ENCODE measurements at places on chromosomes 6 and 20.
A peak's percentile ranks its signal among the peaks of the same experiment; 100 is the strongest.

DNA sequence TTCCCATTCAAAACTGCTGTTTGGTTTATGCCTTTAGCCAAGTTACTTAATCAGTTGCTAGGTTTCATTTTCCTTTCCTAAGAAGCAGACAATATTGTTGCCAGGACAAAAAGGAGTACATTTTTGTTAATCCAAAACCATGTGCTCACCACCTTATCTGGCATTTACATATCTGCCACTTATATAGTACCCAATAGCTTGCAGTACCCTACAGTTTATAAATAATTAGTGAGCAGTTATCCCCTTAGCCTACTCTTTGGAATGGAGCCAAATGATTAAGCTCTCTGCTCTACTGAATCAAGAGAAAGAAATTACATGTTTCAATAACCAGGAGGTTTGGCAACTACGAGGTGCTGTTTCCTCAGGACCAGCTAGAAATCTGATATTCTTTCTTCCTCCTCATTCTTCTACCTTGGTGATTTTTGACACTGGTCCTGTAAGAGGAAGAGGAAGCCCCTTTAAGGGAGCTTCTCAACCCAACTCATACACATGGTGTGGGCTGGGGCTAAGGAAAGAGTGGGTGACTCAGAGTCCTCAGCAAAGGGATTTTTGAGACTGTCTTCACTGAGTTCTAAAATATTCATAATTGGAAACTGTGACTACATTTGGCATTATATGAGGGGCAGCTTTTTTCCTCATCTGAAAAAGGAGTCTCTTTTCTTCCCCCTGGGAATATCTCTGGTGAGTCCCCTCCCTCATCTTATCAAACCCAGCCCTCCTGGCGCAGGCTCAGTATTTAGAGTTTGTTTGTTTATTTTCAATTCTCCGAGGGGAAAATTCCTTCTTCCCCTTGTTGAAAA is 1.5 kb downstream of the ZNFX1 start:
- DNase-seq: no peak

GRCh38 chr20:21437816-21438215 is 40.5 kb upstream of the NKX2-4 start:
- no peak for DNase-seq

- peak; percentile 53 for DNase-seq
Observed at GRCh38 chr6:56259234-56260077, 12.1 kb upstream of the COL21A1 start.

- DNase-seq: no peak
Observed at GRCh38 chr6:6643398-6643797, 54.9 kb downstream of the LY86 start.

DNA sequence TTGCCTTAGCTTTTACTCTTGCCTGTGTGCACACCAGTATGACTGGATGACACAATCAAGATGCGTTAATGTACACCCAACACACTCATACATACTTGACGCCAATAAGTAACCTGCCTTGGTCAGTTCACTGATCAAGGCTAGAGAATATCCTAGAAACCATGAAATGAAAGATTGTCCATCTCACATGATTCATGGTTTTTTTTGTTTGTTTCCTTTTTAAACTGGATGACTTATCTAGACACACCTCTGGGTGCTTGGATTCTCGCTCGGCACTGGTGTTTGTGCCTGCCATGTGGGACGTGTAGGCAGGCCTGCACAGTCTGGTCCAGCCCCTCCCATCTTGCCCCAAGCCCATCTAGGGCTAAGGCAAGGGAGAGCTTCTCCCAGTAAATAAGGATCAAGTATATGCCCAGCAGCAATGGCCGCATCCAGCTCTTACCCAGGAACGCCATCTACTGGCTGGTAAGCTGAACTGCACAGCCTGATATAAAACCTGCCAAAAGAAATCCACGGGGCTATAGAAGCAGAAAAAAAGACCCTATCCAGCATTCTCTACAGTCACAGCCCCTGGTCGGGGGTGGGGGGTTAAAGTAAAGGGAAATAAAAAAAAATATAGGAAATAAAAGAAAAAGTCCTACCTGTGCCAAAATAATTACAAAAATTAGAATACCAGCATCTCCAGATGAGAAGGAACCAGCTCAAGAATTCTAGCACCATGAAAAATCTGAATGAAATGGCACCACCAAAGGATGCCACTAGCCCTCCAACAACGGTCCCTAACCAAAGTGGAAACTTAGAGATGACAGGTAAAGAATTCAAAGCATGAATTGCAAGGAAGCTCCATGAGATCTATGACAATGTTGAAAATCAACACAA is 73.3 kb downstream of the OTOR start:
- DNase-seq: no peak

DNA sequence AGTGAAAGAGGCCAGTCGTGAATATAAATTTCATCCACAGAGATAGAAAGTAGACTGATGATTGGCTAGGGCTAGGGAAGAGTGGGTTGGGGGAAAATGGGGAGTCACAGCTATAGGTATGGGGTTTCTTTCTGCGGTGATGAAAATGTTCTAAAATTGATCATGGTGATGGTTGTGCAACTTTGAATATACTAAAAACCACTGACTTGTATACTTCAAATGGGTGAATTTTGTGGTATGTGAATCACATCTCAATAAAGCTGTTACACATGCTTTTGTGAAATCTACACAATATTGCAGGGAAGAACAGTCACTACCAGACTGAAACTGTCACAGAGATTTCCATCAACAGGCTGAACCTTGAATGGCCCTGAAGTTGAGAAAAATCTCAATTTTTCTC is 61.5 kb downstream of the LYRM4 start:
- DNase-seq: no peak

DNA sequence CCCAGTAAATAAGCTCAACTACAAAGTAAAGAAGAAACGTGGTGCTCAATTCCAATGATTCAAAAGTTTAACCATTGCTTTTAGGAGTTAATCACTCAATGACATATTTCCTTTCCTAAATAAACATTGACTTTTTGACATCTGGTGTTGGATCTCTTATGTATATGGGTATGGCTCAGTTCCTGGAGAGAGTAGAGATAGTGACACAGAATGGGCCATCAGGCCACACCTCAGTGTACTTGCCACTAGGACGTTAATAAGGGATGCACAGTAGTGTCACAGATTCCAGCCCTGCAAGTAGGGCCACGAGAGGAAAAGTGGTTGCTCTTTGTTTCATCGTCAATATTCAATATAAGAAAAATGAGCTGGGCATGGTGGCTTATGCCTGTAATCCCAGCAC is 48.9 kb upstream of the TXNDC5 start:
- DNase-seq: no peak

- peak; percentile 47 for DNase-seq
Observed at GRCh38 chr20:53869466-53870258, 200.7 kb downstream of the BCAS1 start.
